ENCODE measurements at places on chromosomes 2 and 18.

DNA sequence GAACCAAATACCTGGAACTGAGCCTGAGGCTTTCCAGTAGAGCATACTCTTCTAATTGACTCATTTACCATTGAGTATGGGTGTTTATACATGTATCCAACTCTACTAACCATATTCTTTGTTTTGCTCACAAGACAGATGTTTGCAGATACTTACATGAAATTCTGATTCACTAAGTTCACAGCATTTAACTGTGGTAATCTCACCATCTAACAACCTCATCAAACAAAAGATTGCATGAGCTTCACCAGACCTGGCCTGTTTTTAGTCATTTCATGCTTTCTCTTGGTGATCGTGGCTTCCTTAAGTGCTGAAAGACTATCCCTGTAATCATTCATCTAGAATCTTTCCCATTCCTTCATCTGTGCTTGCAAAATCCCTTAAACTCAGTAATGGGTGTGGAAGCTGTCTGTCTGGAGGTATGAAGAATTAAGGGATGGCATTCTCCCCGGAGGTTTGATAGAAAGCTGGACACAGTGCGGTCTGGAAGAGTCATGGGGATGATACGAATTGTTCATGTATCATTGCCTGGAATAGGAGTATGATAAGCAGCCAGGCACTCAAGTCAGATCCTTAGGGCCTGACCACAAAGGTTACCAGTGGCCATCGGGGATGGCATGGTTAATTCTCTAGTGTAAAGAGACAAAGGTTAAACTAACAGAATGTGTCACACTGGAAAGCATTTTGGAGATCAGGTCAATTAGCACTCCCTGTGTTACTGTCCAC is 42.0 kb upstream of the IL1R1 start:
- DNase-seq = no peak

DNA sequence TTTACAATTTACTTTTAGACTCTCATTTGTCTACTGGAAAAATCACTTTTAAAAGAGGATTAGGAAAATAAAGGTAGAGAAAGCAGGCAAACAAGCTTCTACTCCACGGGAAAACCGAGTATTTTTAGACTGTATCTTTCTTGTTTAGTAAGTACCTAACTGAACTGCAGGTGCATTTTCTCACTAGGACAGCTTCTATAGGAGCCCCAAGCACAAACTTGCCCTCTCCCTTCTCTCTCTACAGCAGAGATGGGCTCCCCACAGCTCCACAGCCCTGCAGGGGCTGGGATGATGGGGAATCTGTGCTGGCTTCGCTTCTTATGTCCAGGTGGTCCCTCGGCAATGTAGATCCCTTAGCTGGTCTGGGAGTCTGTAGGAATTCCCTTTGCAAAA is 16.2 kb downstream of the PSTPIP2 start:
- DNase-seq = no peak

DNA sequence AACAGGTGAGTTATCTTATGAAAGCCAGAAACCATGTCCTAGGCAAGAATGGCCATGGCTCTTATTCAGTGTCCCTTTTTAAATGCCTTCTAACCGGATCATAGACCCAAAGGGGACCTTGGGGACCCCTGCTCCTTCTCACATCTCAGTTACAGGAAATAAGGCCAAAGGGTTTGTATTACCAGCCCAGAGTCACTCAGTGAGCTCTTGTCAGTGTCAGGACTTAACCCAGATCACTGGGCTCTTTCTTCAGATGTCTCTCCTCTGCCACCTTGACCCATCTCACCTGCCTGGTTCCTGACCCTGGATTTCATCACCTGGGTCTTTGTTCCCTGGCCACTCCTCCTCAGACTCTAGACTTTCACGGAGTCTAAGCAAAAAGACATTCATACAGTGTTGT is 556.7 kb downstream of the CMPK2 start:
- DNase-seq = no peak

GRCh38 chr2:189683348-189683747 is 8.9 kb downstream of the ANKAR start:
- DNase-seq = no peak

DNA sequence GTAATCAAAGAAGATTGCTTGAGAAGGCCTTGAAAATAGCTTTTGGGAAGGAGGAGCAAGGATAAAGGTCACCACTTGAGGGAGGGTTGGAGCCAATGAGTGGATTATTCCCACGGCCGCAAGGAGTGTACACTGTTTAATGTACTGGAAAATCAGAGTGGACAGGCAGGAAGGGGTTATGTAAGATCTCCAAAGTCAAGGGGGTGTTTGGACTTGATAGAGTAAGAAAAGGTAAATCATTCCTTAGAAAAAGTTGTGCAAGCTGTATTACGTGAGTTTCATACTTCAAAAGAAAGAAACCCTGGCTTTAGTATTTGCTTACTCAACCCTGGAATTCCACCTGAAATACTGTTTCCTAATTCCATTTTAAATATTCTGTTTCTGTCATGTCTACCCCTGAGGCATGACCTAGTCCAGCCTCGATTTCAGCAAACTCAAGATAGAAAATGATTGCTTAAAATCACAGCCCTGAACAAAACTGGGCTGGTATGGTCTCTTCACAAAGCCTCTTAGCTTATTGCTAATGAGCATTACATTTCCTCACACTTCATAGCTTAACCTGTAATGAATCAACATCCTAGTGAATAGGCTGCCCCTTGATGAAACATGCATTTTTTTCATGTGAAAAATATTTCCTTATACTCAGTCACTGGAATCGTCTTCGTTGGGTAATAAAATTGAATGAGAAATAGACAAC is 1.1 kb downstream of the MREG start:
- peak; percentile 70 for DNase-seq

- no peak for DNase-seq
Measured at GRCh38 chr2:221850076-221850475, 278.0 kb upstream of the EPHA4 start.

DNA sequence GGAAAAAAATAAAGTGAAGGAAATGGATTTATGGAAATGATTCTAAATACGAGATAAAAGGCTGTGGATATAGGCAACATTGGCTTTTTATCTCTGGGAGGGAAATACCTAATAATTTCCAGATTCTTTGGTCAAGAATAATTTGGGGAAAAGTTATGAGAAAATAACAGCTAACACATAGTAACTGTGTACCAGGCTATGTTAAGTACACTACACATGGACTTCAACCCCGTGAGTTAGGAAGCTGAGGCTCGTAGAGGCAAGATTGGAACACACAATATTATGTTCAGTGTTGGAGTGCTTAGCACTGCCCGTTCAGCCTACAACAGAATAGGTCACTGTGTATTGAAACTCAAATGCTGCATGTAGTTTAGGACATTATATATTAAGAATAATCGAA is 34.3 kb upstream of the GPD2 start:
- DNase-seq = peak; percentile 61

GRCh38 chr2:34365932-34366331 is 766.8 kb upstream of the FAM98A start:
- DNase-seq = no peak

DNA sequence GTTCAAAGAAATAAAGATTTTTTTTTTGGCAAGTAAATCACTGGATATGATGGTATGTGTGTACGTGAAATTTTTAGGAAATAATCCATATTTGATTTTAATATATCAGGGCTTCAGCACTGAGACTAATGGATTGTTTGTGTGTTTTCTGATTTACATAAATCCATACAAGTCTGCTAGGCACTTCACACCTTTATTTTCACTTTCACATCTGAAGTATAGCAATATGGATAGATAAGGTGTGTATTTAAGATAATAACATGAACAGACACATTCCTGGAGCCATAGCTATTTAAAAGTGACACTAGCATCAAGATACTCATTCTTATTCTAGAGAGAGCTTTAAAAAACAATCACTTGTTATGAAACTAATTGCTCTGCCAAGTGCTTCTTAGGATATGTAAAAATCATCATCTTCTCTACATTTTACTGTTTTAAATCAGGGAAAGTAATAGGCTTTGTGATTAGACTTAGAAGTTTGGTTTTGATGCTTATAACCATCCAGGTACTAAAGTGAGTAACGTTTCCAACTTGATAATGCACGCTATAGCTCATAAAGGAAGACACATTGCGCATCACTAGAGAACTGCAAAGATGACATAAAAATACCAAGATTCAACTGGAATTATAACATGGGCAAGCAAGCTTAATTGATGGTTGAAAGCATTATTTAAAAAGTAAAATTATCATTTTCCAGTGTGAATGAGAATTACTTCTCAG is 208.9 kb downstream of the ZEB2 start:
- DNase-seq = no peak

DNA sequence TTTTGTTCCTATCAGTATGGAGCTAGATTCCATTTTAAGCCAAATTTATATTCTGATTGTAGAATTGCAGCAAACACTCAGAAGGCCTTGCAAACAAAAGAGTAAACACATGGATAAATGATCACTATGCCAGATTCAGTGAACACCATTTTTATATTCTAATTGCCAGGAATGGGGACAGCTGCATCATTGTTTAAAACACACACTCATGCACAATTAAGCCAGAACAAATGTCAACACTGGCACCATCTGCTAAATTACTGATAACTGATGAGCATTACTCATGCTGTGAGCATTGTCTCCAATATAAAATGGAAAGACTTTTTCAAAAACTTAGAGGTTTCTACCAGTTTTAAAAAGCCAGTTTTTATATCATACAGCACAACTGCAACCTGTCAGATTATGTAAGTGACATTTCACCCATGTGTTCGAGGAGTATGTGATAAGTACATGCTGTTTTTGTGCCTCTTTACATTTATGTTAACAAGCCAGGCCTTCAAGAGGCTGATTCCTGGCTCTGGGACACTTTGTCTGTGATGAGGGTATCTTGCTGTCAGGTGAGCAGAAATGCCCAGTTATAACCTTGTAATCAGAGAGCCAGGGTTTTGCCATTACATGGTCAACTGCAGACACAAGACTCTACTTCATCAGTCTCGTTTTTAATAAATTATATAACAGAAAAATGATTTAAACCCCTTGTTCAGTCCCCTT is 4.4 kb upstream of the ST8SIA5 start:
- DNase-seq = no peak

- DNase-seq = no peak
Measured at GRCh38 chr18:54260396-54261072, 8.8 kb upstream of the POLI start.

GRCh38 chr2:206456078-206456754 is 12.9 kb downstream of the ADAM23 start:
- no peak for DNase-seq

- no peak for DNase-seq
Measured at GRCh38 chr2:147109291-147109690, 735.5 kb upstream of the ACVR2A start.

DNA sequence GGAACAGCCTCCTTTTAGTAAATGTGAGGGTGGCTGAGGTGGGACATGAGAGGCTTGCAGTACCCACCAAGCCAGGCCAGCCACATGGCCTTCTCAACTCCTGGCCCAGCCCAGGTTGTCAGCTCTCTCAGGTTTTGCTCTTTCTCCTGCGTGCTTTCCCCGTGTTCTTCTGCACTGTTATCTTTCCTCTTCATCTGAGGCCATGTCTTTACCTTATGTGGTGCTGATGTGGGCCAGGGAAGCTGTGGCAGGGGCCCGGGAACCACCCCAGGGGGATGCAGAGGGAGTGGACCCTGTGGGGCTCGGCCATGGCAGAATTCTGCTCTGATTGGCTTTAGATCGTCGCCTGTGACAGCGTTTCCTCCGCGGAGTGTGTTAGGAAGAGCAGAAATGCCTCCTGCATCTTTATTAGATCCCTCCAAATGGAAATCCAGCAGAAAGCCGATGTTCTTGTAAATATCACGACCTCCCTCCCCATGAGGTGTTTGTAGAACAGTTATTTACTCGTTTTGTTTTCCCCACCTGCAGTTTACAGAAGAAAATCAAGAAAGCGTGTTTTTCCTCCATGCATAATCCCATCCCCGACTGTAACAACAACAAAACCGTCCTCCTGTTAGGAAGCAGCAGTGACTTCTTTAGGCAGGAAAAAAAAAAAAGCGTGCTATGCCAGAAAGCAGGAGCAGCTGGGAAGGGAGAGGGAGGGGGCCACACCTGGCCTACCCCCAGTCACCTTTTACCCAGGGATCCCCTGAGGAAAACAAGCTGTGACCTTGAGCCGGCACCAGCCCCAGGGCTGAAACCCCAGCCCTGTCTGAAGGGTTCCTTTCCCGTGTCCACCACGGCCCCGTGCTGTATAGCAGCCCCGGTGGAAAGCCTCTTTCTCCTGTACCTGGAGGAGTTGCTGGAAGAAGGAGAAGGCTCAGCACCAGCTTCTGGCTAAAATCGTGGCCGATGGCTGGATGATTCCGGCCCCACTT is 54.8 kb downstream of the HPCAL1 start:
- no peak for DNase-seq

- DNase-seq = no peak
Measured at GRCh38 chr2:38829971-38830370, 45.8 kb downstream of the DHX57 start.

DNA sequence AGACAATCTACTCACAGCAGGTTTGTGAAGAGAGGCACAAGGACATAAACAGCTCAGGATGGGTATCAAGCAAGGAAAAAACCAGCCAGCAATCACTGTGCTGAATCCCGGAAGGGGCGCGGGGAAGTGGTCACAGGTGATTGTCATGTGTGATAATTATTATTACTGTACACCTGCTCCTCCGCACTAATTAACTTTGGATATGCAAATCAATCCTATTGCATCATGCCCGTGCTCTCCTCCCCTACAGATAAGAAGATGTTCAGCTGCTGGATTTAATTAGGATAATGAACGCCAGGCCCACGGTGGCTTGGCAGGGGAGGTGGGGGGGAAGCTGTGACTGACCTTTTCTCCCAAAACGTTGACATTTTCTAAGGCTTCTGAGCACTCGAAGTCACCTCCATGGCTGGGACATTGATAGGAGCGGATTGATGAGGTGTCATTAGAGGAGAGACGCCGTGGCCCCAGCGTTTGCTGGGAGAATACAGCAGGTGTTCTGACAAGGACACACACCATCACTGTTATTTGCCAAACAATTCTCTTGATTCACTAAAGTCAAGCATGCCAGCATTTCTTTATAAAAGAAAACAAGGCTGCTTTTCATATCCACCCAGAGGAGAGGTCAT is 160.3 kb upstream of the VRK2 start:
- no peak for DNase-seq
